ENCODE measurements at places on chromosomes 1 and 21.
A peak's percentile ranks its signal among the peaks of the same experiment; 100 is the strongest.

- DNase-seq, result no peak
Measured at GRCh38 chr1:25645637-25646400, 29.2 kb downstream of the MAN1C1 start.

- peak; percentile 45 for DNase-seq
Measured at GRCh38 chr1:26472320-26472900, at the start of gene HMGN2. Gene HMGN2, plus strand, starts transcription at chr1:26472440. Its CDS starts 173 bp downstream, at chr1:26472613.

- DNase-seq, result no peak
Measured at GRCh38 chr1:246166841-246167240, 340.2 kb downstream of the SMYD3 start.

- no peak for DNase-seq
Measured at GRCh38 chr1:48556186-48556850, 84.3 kb upstream of the SPATA6 start.

- DNase-seq, result no peak
Measured at GRCh38 chr1:231818337-231818736, 191.7 kb downstream of the DISC1 start.

- no peak for DNase-seq
Measured at GRCh38 chr21:41170859-41171609, 3.1 kb downstream of the BACE2 start.

DNA sequence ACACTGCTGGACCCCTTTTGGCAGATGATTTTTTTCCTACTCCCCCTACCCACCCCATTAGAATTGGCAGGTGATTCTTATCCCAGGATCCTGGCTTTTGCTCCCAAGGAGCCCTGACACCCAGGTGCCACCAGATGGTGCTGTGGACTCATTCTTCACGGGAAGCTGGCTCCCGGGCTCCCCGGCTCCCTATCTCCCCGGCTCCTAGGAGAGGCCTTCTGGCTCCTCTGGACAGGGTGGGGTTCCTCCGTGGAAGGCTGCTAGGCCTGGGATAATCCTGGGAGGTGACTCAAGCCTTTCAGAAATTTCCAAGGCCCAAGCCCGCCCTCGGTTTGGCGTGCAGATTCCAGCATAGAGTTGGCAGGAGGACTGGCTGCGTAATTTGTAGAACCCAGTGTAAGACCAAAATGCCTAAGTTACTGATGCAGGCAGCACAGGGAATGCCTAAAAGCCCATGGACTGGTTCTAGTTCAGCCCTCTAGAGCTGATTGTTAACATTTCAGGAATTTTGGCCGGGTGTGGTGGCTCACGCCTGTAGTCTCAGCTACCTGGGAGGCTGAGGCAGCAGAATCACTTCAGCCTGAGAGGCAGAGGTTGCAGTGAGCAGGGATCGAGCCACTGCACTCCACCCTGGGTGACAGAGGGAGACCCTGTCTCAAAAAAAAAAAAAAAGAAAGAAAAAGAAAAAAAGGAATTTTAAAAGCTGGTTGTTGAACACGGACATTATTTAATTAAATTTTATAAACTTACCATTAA is 6.8 kb upstream of the BSDC1 start:
- DNase-seq, result peak; percentile 30

DNA sequence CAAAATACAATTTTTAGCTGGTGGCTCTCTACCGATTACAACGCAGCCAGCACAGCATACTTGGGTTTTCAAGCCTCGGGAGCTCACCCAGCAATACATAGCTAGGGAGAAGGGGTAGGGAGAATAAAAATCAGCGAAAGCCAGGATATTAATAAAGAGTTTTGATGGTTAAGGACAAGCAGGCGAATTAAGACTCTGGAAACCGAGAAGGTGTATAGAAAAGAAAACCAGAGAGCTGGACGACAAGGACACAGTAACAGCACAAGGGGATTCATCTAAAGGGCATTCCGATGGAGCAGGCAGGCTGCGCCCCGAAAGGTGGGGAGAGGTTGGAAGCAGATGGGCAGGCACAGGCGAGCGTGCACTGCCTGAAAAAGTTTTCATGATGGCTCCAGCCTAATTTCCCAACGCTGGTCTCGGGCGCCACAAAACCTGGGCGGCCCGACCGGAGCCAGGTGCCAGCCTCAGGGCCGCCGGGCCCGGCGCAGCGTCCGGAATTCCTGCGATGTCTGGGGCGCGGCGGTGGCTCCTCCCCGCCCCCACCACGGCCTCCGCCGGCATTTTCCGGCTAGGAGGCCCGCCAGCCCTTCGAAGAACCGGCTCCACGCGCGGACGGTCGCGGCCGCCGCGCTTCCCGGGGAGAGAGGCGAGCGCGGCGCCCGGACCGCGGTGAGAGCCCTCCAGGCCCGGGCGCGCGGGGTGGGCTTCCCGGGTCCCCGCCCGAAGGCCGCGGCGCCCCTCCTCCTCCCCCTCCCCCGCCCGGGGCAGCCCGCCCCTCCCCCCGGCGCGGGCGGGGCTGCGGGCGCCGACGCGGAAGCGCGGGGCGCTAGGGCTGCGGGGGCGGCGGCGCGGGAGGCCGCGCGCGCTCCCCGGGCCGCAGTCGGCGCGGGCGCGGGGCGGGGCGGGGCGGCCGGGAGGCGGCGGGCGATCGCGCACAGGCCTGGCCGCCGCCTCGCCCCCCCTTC is 774 bp upstream of the DYRK1A start:
- no peak for DNase-seq

GRCh38 chr1:161890574-161890973 is 124.5 kb downstream of the ATF6 start:
- DNase-seq, result no peak

GRCh38 chr1:159992161-159992560 is 38.1 kb upstream of the SLAMF9 start:
- DNase-seq, result no peak

GRCh38 chr1:25858494-25858893 is 763 bp downstream of the AUNIP start:
- DNase-seq, result no peak

DNA sequence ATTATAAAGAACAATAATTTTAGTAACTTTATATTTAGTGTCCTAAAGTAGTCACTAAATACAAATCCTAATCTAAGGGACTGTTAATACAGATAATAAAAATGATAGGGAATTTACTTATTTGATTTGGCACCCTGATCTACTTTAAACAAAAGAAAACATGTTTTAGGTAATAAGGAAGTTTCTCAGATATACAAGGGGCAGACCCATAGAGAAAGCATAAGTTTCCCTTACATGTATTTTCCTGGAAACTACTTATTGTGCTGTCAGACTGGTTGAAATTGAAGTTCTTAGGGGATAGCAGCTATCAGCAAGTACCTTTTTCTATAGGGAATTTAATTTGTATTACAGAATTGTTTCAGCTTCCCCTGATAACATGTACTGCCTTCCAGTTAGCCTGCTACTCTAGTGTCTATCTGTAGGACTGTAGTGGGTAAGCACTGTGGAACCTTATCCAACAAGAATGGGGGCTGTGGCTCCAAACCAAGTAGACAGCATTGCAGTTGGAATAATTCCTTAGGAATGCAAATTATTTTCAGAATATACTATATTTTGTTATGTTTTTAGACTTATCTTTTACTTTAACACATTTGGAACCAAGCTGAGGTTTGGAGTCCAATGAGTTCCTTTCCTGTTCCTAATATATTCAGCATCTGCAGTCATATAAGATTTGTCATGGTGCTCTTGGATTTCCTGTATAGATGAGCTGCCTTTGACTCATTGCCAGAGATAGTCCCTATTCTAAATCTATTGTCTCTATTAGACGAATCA is 14.7 kb downstream of the MSH4 start:
- no peak for DNase-seq

DNA sequence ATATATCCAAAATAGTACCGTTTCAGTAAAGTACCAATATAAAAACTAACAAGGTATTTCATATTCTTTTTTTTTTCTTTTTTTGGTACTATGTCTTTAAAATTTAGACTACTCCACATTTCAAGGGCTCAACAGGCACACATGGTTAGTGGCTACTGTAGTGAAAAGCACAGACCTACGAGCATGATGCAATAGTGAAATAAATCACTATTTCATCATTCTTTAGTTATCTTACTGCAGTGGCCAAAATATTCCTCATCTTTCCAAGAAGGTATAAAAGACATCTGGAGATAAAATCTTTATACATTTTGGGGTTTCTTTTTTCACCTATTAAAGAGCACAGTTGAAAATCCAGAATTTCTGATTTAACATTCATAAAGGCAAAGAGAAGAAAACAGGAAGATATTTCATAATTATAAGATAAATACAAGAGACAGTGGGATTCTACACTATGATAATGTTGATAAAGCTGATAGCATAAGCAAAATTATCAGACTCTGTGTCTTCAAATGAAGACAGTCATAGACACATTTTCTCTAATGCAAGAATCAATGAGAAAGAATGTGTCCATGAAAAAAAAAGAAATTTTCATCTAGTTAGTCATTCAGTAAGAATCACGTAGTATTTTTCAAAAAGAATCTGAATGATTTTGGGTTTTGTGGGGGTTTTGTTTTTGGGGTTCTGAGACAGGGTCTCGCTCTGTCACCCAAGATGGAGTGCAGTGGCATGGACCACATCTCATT is 41.9 kb downstream of the CEP170 start:
- no peak for DNase-seq

- DNase-seq, result no peak
Measured at GRCh38 chr1:221813887-221814286, 72.0 kb upstream of the DUSP10 start.

GRCh38 chr1:118753976-118754375 is 234.2 kb downstream of the TBX15 start:
- no peak for DNase-seq

DNA sequence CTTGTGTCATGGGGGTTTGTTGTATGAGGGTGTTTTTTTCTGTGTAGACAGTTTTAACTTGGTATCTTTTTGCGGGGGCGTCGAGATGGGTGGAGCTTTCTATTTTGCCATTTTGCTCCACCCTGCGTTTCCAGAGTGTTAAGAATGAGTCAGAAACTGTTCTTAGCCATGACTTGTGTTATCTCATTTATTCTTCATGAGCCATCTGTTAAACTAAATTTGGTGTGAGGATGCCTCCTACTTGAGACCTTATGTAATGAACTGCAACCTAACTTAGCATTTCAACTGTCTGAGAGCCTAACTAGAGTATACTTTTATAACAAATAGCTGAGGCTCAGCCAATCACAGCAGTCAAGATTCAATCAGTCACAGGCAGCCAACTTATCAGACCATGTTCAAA is 1873.5 kb downstream of the NCAM2 start:
- DNase-seq, result no peak

DNA sequence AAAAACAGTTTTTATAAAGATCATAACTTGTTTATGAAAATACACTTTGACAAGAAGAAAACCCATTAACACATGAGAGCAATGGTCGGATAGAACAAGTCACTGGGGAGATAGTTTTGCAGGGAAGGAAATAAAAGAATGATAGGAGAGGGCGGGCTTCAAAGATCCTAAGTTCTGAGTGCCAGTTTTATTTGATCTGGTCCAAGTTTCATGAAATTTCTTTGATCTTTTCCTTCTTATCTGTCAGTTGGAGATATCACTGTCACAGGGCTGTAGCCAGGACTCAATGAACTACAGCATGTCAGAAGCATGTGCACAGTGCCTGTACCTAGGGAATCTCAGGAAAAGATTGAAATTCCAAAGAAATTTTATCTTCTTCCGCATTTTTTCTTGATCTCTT is 36.5 kb downstream of the CHRM3 start:
- DNase-seq, result no peak

GRCh38 chr1:236627727-236628408 is 23.6 kb upstream of the HEATR1 start:
- no peak for DNase-seq

DNA sequence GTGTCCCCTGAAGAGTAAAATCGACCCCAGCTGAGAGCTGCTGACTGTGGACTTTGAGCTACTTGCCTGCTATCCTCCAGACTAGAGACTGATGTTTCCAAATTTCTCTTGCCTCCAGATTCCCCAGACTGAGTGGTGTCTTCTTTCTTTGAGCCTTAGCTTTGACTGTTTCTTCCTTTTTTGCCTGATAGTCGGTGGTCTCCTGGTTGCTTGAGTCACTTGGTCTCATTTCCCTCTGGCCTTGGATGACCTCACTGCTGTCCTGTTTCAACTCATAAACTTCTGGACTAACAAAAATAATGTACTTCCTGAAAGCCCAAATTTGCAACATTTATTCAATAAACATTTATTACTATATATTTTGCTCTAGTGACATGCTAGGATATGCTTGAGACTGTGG is 52.9 kb upstream of the DIPK1A start:
- no peak for DNase-seq

GRCh38 chr21:45078371-45078770 is 4.0 kb downstream of the ADARB1 start:
- no peak for DNase-seq

- peak; percentile 71 for DNase-seq
Measured at GRCh38 chr1:156291226-156292061, 4.0 kb downstream of the GLMP start.

GRCh38 chr1:17013491-17014320 is 2.0 kb upstream of the ATP13A2 start:
- no peak for DNase-seq

DNA sequence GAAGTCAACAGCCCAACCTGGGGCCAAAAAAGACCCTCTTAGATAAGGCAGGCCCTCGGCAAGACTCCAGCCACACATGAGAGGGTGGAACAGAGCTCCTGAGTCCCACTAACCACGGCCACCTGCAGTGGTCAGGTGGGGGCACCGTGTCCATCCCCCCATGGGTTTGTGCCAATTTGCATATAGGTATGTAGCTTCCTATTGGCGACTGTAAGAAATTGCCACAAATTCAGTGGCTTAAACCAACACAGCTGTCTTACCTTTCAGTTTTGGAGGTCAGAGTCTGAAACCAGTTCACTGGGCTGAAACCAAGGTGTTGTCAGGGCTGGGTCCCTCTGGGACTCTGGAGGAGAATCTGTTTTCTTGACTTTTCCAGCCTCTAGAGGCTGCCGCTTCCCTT is 59.3 kb downstream of the COL18A1 start:
- DNase-seq, result no peak

GRCh38 chr21:37748351-37748750 is 167.9 kb downstream of the KCNJ6 start:
- no peak for DNase-seq

DNA sequence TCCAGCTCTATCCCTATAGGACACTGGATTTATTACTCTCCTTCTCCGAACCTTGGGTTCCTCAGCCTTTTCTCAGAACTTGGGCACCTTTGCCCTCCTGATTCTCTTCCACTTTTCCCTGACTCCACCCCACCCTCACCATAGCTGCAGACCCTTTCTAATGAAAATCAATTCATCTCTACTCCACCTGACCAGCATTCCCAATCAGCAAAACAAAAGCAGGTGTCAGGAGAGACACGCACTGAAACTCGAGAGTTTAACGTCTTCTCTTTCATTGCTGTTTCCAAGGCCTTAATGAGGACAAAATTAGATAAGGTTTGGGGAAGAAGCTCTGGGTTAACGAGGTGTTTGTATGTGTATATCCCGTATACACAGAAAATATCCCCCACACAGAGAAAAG is 208.8 kb downstream of the PLPP3 start:
- DNase-seq, result no peak

Data from iPS DF 19.7 (cell line).